ENCODE measurements at places on chromosomes 16 and 17. TPM values are rescaled to one million over a fixed set of nuclear protein-coding genes. Genes with fewer than 3 reads are reported as not detected.

DNA sequence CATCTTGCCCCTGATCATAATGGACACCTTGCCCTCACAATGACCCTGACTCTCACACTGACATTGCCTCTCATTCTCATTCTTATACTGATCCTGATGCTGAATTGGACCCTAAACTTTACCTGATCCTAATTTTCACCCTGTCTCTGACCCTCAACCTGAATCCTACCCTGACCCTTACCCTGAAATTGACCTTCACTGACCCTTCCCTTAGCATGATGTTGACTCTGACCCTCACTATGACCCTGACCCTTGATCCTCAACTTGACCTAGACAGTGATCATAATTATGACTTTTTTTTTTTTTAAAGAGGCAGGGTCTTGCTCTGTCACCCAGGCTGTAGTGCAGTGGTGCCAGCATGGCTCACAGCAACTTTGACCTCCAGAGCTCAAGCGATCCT lies 3.4 kb downstream of the AHSP start:
- DNase-seq = no peak

- no peak for DNase-seq
These were observed 120.9 kb downstream of the CMIP start for GRCh38 chr16:81565321-81566028.

GRCh38 chr17:80264205-80265075 lies 3.8 kb downstream of the RNF213 start:
- no peak for DNase-seq

- no peak for DNase-seq
These were observed at the start of gene MMP25 for GRCh38 chr16:3045758-3046640. TSS of gene MMP25 (plus strand) at chr16:3046561. CDS start at chr16:3046918, 357 bp downstream.

GRCh38 chr17:28711723-28712031 lies at the start of gene PROCA1:
TSS of gene PROCA1 (minus strand) at chr17:28711888. CDS start at chr17:28711660, 228 bp downstream.
- no peak for DNase-seq

DNA sequence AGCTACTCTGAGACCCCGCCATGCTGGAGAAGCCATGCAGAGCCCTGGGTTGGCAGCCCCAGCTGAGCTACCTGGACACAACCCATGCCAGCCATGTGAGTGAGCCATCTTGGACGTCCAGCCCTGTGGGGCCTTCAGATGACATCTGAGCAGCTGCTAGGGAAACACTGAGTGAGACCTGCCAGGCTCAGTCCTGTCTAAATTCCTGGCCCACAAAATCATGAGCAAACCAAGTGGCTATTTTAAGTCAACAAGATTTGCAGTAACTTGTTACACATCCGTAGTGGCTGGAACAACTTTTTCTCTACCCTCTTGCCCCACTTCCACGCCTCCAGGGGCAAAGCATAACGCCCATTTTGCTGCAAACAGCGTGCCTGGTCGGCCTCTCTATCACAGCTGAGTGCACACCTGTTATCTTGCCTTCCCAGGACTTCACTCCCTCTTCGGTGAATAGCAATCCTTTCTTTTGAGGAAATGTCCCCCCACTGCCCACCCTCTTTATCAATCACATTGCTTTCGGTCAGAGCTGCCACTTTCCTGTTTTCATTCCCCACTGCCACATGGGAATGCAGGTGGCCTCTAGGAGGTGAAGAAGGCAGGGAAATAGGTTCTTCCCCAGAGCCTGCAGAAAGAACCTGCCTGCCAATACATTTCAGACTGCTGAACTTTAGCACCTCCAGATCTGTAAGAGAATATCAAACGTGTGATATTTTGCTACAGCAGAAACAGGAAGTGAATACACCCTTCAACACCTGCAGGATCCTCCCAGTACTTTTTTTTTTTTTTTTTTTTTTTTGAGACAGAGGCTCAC lies 7.4 kb upstream of the SCIMP start:
- no peak for DNase-seq

DNA sequence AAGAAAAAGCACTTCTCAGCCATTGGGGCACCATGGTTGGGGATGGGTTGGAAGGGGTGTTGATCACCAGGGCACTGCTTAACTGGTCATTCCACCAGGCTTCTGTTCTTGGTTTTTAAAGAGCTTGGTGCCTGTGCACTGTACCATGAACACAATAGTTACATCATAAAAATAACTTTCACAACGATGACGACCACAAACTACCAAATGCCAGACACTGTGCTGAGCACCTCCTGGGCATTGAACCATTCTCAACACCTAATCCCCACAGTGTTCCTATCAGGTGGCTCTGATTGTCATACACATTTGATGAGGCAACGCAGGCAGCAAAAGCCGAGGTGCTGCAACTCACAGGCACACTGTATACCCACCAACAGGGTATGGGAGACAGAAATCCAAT lies 208.0 kb downstream of the FOXL1 start:
- DNase-seq = no peak

GRCh38 chr17:80881306-80881705 lies 110.3 kb upstream of the CHMP6 start:
- no peak for DNase-seq

DNA sequence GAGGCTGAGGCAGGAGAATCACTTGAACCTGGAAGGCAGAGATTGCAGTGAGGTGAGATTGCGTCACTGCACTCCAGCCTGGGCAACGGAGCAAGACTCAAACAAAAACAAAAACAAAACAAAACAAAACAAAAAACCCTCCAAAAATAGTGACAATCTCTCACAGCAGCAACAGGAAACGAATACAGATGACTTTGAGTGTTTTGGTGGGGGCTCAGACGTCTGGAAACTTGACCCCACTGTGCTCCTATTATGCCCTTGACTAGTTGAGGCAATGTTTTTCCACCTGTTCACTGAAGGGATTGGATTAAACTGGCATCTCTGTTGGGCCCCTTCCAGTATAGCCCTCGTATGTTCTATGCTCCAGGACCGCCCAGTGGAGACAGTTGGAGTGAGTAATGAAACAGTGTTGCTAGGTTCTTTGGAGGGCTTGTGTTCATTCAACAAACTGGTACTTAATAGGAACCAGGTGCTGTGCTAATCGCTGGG lies 167.0 kb downstream of the UTP18 start:
- DNase-seq = no peak

DNA sequence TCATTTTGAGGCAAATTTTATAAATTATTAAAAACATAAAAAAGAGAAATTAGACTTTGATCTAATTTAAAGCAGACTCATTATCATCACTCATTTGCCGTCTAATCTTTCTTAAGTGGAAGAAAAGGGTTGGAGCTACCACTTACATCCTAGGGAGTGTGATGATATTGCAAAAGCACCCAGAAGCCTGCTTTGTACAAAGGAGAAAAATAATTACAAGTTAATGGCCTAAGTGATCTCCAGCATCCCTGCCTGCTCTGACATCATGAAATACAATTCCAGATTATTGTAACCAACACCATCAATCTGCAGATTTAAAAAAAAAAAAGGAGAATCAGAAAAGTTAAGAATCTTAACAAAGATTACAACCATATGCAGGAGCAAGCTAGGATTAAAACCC lies 260.2 kb downstream of the GRIN2A start:
- DNase-seq = no peak

GRCh38 chr16:53732296-53732929 lies 28.5 kb downstream of the FTO start:
- DNase-seq = no peak

DNA sequence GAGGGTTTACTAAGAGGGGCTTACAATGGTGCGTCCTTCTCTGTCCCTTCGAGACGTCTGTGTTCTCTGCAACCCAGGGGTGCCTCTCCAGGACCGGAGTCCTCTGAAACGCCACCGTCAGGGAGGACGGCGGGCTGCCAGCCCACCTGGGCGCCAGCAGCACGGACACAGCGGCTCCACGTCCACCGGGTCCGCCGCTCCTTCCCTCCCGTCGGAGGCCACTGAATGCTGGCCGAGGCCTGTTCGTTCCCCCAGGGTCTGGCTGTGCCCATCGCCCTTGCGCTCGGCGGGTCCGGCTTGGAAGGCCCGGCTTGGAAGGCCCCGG lies 403 bp downstream of the TEPSIN start:
- no peak for DNase-seq

- peak; percentile 74 for DNase-seq
These were observed 598 bp downstream of the INPP5K start for GRCh38 chr17:1515640-1516387.

GRCh38 chr16:12395268-12395667 lies 408.4 kb downstream of the CPPED1 start:
- DNase-seq = no peak

- no peak for DNase-seq
These were observed 189.7 kb downstream of the AXIN2 start for GRCh38 chr17:65371702-65372101.

- no peak for DNase-seq
These were observed 19.9 kb upstream of the C16orf87 start for GRCh38 chr16:46850619-46851555.

DNA sequence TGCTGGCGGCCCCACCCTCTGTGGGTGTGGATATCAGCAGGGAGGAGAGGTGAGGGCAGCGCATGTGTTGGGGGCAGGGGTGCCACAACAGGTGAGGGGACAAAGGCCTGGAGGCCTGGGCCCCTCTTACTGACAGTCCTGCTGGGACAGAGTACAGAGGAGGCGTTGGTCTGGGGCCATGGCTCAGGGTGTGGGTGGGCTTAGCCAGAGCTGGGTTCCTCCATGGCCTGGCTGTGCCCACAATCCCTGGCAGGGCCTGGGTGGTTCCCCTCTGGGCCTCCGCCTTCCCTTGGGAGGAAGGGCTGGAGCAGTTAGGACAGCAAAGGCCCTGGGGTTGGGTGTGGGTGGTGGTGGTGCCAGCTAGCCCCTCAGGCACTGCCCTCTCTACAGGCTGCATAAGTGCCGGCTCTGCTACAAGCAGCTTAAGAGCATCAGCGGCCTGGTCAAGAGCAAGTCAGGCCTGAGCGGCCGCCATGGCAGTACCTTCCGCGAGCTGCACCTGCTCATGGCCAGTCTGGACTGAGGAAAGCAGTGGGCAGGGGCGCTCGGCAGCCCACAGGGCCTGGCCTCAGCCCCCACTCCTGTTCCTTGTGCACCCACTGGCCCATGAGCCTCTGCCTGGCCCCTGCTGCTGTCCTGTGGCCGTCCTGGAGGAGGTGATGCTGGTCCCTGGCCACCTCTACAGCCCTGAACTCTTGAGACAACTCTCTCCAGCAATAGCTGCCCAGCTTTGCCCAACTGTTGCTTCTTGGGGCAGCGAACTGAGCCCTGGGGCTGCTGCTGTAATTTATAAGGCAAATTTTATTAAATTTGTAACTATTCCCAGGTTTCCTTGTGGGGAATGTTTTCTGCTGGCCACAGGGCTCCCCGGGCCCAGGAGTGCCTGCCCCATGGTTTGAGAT lies 21.1 kb downstream of the KATNB1 start:
- DNase-seq = no peak

- no peak for DNase-seq
These were observed 27.1 kb downstream of the TAC4 start for GRCh38 chr17:49820773-49821172.

DNA sequence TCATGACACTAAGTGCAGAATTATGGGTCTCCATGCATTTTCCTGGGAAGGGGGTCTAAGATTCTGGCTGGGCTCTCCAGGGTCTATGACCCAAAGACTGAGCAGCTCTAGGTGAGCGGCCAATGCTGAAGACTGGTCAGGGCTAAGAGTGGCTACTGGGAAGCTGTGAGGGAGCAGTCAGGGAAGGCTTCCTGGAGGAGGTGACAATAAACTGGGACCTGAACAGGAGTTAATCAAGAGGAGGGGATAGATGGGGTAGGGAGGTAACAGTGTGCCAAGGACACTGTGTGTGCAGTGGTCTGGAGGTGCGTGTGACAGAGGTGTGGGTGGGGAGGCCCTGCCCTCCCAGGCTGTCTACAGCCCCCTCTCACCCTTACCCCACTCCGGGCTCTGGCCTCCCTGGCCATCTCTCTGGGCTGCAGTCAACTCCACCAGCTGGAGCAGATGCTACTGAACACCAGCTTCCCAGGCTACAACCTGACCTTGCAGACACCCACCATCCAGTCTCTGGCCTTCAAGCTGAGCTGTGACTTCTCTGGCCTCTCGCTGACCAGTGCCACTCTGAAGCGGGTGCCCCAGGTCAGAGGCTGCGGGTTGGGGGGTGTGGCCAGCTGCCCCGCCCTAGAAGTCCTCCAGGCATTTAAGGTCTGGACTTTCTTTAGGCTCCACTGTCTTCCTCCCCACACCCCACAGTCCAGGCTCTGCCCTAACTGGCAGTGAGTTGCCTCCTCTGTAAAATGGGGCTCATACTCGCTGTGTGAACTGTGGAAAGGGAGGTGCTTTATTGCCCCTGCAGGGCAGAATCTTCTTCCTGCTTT lies 20.4 kb downstream of the ADGRG5 start:
- no peak for DNase-seq

Gene ABCC6
- total RNA-seq = 2.9 TPM

Gene KRTAP17-1
- not detected for total RNA-seq

Gene MYL11
- total RNA-seq = not detected

Gene ANKRD40CL
- not detected for total RNA-seq

Gene DNAJA2
- 49.4 TPM for total RNA-seq

Gene KRTAP2-3
- total RNA-seq = not detected

Gene ALOX15
- not detected for total RNA-seq

Gene KRTAP16-1
- not detected for total RNA-seq

Gene CSH2
- not detected for total RNA-seq

Gene ANKS4B
- not detected for total RNA-seq

Gene KRTAP9-8
- total RNA-seq = not detected

Gene TNFRSF13B
- not detected for total RNA-seq

Gene KCNG4
- total RNA-seq = not detected
